GM06990 (cell line): ENCODE measurements at places on chromosomes 12 and 14.

DNA sequence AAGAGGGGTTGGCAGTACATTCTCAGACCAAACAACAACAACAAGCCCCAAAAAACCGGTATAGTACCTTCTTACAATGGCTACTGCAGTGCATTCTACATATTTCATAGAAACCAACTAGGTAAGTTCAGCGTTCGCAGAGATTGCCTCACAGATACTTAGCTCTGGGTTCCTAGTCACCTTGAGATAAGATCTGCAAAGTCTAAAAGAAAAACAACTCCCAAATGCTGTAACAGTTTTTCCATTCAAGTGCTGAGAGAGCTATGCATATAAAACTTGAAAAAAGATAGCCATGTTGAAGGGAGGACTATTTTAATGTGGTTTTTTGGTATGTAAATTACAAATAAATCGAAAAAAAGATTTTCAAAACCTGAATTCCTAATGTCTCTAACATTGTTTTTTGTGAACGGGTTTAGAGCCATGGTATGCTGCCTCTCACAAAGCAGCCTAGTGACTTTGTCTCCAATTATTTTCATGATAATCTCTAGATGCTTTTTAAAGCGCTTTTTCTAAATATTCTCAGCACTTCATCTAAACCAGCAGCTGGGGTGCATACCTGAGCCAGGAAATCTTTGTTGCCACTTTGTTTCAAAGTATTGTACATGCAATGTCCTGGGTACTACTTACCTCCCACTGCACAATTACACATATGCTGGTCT is 56.6 kb upstream of the CRACR2A start:
- DNase-seq: no peak

DNA sequence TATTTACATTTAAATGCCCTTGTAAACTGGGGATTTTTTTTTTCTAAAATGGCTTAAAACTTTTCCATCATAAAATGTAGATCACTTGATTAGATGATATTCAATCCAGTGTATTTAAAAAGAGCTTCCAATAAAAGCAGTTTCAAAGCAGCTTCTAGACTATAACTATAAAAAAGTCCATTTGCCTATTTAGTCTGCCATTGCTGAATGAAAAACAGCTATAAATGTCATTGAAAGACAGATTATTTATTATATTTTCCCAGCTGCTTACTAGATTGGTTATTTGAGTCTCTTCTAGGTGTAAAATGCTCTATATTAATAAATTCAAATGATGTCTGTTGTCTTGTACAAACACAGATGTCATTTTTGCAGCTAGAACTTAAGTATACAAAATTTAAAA is 414.8 kb downstream of the RMST start:
- DNase-seq: no peak

DNA sequence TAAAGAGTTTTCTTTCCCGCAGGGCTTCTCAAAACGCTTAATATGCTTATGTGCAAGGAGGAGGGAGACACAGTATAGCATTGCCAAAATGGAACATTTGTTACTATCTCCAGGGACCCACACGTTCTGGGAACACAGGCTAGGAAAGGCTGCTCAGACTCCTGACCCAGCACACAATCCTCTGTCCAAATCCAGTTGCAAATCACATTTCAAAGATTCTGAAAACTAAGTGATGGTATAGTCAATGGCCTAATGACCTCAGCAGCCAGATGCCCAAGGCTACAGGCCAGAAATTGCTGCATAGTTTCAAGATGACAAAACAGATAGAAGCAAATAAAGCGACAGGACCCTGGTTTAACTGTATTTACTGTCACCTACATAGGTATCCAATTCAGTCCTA is 97.0 kb upstream of the GRIP1 start:
- DNase-seq: no peak

- DNase-seq: no peak
Observed at GRCh38 chr12:50515587-50515986, 10.8 kb downstream of the DIP2B start.

DNA sequence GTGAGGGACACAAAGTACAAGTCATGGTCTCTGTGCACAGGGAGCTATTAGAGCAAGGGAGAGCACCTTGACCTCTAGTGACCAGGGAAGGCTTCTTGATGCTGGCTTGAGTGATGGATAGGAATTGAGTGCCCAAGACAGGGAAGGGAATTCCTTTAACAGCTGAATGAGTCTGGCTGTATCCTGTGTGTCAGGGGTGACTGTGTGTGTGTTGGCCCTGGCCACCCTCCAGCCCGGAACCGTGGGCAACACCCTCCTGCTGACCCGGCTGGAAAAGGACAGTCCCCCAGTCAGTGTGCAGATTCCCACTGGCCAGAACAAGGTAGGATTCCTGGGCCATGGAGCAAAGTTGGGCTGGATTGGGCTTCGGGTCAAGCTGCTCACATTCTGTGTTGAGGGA is 5.5 kb upstream of the PFDN5 start:
- no peak for DNase-seq
